Bone marrow (tissue), 2 donors: ENCODE measurements at places on chromosomes 5 and 9.

- DNase-seq, result no peak
Measured at GRCh38 chr9:131018621-131019020, 9.6 kb downstream of the LAMC3 start.

GRCh38 chr5:83827111-83827557 lies 106.5 kb upstream of the HAPLN1 start:
- DNase-seq, result no peak

- DNase-seq, result no peak
Measured at GRCh38 chr9:90189306-90189705, 453.3 kb downstream of the DIRAS2 start.

DNA sequence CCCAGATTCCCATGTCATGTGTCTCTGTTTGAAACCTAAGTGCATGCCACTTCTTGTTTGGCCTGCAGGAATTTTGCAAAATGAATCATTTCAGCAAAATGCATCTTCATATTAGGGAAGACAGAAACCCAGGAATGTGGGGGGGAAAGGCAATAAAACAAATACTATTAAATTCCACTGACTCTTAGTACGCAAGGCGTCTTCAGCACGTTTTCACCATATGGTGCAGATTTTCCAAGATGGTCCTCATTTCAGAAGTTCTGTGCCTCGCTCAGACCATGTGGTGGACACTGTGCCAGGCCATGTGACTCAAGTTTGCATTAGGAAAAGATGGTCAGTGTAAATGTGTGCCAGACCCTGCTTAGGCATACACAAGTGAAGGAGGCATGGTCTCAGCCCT lies 184.0 kb downstream of the ACTL7B start:
- DNase-seq, result no peak

- DNase-seq, result no peak
Measured at GRCh38 chr9:69149321-69149807, 24.7 kb upstream of the TJP2 start.

- no peak for DNase-seq
Measured at GRCh38 chr5:8934455-8934854, 611.4 kb downstream of the SEMA5A start.

GRCh38 chr5:126446498-126447224 lies 23.5 kb downstream of the GRAMD2B start:
- DNase-seq, result no peak

GRCh38 chr5:135120951-135121350 lies 86.9 kb upstream of the PITX1 start:
- no peak for DNase-seq

DNA sequence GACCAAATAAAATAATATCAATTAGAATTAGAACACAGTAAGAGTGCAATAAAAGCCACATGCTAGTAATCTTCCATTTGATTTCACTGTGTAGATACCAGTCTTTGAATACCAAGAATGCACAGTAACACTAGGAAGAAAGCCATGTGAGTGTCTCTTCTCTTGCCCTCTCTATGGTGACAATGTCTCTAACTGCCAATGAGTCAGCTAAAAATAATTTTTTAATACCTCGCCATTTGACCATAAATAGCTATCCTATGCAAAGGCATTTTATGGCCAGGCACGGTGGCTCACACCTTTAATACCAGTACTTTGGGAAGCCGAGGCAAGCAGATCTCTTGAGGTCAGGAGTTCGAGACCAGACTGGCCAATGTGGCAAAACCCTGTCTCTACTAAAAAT lies 30.6 kb downstream of the EDIL3 start:
- DNase-seq, result no peak

GRCh38 chr9:128919402-128920089 lies 1.2 kb upstream of the PHYHD1 start:
- no peak for DNase-seq

GRCh38 chr5:87899721-87900131 lies 368.9 kb downstream of the TMEM161B start:
- no peak for DNase-seq

GRCh38 chr9:135023088-135023785 lies 64.2 kb upstream of the OLFM1 start:
- DNase-seq, result no peak

DNA sequence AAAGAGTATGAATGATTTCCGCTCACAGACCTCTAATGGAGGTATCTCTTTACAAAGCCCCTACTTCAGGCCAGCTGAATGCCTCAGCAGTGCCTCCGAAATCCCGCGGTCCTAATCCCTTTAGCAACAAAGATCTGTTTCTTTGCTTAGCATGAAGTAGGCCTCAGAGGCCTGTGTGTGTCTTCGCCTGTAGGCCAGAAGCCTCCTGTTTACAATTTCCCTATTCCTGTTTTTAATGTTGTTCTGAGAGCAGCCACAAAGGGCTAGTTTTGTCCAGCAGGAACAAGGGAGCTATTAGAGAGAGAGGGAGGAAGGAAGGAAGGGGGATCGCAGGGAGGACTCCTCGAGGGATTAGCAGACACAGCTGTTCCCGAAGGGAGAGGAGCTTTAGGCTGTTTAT lies 166.4 kb upstream of the SPRY4 start:
- DNase-seq, result no peak

DNA sequence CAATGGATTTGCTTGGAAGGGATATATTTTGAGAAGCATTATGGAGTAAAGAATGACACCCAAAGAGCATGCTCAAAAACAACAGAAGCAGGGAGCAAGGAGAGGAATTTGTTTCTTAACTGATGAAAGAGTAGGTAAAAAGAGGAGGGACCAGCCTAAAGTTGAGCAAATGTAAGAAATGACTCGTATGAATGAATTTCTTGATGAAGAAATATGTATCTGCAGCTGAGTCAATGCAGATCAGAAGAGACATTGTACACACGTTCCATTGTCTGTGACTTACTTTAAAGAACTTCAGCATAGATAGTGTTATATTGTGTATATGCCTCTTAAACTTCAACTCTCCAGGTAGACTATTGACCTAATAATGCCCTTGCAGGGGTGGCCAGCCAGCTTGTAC lies 112.7 kb upstream of the NREP start:
- no peak for DNase-seq

GRCh38 chr5:20347334-20347733 lies 359.3 kb upstream of the CDH18 start:
- DNase-seq, result no peak

DNA sequence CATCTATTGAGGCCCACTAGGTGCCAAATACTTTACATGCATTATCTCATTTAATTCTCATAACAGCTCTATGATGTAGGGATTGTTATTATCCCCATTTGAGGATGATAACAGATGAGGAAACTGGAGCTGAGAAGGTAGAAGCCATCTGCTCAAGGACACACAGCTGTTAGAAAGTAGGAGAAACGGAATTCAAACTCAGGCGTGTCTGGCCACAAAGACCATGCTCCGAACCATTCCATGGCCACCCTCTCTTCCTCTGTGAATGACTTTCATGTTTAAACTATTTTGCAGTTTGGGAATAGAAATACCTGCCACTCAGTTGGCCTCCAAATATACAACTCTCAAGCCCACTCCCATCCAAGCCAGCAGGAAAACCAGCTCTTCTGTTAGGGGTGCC lies 87.6 kb upstream of the ANKRD55 start:
- DNase-seq, result no peak

DNA sequence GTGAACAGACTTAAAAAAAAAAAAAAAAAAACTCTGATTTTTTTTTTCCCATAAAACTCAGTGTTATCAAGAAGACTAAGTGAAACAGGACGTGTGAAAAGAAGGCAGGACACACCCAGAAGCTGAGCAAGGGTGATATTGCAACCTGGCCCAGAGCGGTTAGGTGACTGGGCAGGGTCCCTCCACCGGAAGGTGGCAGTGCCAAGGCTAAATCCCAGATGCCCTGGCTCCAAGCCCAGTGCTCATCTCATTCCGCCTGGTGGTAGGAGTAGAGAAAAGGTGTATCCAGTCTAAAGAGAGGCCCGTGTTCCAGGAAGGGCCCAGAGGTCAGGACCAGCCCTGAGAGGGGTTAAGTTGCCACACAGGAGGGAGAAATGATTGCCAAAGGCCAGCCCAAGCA lies 51.5 kb upstream of the SAP30L start:
- no peak for DNase-seq

GRCh38 chr5:134149571-134150303 lies 27.0 kb downstream of the SKP1 start:
- DNase-seq, result no peak

DNA sequence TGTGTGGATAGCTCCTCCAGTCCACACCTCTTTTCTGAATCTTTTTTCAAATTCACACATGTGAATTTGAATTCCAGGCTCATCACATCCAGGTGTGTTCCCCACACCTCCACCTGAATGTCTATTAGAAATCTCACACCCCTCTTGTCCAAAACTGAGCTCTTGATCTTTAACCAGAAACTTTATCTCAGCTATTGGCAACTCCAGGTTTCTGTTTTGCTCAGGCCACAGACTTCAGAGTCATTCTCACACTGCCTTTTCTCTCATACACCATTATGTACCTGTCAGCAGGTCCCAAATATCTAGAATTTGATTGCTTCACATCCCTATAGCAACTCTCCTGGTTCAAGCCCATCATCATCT lies 11.6 kb downstream of the NIPSNAP3B start:
- no peak for DNase-seq
